ENCODE measurements at places on chromosomes 4 and X. TPM values are rescaled to one million over a fixed set of nuclear protein-coding genes. Genes with fewer than 3 reads are reported as not detected.

GRCh38 chr4:176988226-176988625 lies 195.5 kb upstream of the VEGFC start:
- peak; percentile 4 for DNase-seq

DNA sequence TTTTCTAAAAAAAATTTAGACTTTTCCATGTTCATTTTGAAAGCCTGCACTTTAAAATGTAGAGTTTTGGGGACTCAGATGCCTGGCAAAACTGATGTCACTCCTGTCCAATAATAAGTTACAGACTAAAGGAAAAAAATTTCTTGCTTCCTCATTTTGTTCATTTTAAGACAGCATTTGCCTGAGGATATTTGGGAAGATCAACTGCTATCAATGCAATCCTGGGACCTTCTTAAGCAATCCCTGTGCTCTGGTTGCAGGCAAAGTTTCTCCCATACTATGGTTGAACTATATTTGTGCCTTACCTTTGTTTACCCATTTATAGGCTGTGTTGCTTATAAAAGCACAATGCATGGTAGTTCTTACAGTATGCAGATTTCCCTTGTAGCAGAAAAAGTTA lies 280.4 kb downstream of the CFAP47 start:
- no peak for DNase-seq

GRCh38 chr4:139175646-139176301 lies 1.2 kb downstream of the ELF2 start:
- DNase-seq: no peak

DNA sequence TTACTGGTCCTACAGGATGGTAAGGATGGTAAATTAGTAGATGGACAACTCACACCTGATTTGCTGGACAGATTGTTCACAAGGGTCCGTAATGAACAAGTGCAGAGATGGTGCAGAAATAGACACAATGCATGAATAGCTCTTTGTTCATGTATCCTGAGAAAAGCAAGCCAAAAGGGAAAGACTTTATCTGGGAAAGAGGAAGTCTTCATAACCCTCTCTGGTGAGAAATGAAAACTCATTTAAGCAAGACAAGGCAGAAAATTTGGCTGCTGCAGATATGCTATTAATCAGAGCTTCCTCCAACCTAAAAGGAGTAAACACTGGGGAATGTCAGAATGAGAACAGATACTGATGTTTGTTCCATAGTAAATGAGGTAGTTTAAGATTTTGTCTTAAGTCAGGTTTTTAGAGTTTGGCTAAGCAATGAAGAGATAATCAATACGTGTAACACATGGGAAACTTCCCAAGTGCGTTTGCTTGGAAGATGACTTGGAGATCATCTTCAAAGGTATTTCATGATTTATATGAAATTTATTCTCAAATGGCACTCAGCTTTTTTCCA lies 152.4 kb upstream of the BMPR1B start:
- no peak for DNase-seq

- DNase-seq: peak; percentile 77
Measured at GRCh38 chr4:37646247-37646646, 39.9 kb downstream of the RELL1 start.

The RTL9 gene
- total RNA-seq: 1.3 TPM

The F8A1 gene
- 2.6 TPM for total RNA-seq

The UGT2A1 gene
- total RNA-seq: not detected

Measured in tongue (tissue), 3 donors.